ENCODE measurements at places on chromosomes 7 and 10.

- ATAC-seq: no peak
These were observed 123.4 kb downstream of the COL13A1 start for GRCh38 chr10:69925111-69925510.

DNA sequence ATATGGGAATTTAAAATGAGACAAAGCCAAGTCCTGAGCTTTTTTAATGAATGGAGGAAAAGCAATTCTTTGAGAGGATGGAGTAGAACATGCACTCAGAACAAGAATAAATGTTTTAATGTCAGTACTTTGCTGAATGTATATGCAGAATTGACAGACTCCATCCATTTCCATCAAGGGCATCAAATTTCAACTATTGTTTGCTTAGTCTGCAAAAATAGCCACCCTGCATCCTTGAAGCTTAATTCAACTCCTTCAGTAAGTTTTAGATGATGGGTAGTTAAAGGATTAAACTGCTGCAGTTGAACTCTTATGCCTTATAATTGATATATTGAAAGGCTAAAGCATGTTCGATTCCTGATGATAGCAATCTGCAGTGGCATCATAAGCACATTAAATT is 99.7 kb upstream of the IFRD1 start:
- no peak for ATAC-seq

DNA sequence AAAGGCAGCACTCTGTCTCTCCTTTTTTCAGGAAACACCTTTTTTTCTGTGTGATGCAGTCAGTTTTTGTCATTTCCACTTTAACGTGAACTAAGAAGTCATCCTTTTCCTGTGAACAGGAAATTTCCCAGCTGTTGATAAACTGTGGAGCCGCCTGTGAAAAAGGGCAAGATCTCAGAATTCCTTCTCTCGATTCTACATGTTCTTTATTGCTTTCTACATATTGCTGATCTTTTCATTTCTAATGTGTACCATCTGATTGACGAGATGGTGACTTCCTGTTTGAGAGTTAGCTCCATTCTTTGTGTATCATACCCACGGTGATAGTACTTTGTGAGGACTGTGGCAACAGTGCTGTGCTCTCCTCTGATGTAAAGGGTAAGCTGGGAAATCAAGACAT is 50.4 kb downstream of the ADD3 start:
- no peak for ATAC-seq

- no peak for ATAC-seq
These were observed 820 bp upstream of the NRG3 start for GRCh38 chr10:81873932-81874816.

GRCh38 chr7:14688208-14688607 is 214.3 kb downstream of the DGKB start:
- ATAC-seq: no peak

DNA sequence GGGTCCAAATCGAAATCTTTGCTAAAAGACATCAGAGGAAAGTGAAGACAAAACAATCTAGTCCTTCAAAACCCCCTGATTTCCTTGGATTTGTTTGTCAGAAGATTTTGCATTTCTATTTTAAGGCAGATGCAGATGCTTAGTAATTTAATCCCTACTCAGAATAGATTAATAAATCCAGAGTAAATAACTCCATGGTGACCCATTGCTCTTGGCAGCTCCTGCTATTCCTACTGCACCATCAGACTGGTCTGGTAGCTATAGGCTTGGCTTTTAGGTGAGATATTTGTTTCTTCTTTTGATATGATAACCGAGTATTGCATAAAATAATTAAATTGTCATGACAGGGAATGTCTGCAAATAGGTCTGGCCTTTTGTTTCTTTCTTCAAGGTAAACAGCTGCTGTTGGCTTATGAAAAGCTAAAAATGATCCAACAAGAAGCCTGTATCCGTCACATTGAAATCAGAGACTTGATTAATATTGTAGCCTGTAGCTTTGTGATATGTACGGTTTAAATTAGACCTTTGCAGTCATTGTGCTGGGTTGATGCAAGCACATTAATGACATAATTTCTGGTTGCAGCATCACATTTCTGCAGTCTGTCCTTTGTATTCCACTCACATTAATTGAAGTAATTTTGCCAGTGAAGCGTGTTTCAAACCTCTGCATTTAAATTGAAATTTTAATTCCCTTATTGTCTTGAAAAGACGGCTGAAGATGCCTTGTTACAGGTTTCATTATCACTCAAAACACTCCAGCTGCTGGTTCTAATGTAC is 40.7 kb downstream of the EXOC4 start:
- ATAC-seq: no peak

DNA sequence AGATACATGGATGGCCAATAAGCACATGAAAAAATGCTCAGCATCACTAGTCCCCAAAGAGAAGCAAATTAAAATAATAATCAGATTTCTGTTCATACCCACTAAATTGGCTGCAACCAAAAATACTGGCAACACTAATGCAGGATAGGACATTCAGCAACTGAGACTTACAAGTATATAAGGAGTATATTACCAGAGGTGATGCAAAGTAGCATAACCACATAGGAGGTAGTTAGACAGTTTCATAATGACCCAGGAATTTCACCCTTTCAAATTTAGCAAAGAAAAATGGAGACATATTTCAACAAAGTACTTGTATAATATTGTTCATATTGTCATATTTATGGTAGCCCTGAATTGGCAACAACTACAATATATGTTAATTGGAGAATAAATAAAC is 727.8 kb downstream of the GRID1 start:
- no peak for ATAC-seq

Measured in stimulated activated memory B cell treated with anti-CD40 and anti-IgM and Interleukin-4, amounts not matched to agents 10 μg/mL and 1 μg/mL and 100 μg/mL, for 72 hours (primary cell).